Activated gamma-delta T cell treated with Interleukin-2 at 50 U/mL for 16 hours (primary cell): ENCODE measurements at places on chromosomes 2 and 18.
A peak's percentile ranks its signal among the peaks of the same experiment; 100 is the strongest.

GRCh38 chr2:239790313-239790712, 234.8 kb downstream of the NDUFA10 start:
- DNase-seq: no peak

DNA sequence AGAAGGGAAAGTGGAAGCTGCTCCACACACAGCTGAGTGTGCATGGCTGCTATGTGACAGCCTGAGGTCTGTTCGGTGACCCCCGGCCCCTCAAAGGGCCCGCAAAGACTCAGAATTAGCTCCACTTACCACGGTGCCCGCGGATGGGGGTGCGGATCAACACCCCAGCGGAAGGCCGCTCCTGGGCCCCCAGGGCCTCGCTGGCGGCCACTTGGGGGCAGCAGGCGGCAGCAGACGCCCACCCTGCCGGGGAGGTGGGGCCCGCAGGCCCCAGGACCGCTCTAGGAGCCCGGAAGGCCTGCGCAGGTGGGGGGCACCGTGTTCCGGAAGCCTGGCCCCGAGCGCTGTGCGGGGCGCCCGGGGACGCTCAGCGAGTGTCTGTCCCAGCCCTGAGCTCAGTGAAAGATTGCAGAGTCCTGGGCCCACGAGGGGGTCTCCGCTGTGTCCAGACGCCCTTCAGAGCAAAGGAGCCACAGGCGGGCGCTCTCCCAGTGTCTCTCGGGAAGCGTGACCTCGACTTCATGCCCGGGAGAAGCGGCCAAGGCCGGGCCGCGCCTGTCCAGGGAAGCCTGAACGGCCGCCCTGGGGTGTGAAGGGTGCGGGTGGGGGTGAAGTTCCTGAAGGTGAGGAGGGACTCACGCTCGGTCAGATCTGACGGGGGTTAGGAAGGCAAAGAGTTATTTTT, 118.7 kb downstream of the VAPA start:
- peak; percentile 53 for DNase-seq

DNA sequence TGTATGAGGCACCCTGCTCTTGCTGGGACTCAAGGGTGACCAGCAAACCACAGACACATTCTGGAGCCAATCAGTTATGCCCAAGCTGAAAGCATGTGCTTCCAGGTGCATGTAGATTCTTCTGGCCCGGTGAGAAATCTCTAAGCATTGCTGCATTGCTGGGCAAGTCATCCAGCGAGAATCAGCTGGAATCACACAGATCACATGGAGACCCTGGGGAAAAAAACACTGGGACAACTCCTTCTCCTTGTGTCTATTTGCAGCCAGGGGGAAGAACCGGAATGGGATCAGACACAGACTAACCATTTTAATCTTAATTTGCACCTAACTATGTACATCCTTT, 119.7 kb upstream of the KLF7 start:
- DNase-seq: no peak

DNA sequence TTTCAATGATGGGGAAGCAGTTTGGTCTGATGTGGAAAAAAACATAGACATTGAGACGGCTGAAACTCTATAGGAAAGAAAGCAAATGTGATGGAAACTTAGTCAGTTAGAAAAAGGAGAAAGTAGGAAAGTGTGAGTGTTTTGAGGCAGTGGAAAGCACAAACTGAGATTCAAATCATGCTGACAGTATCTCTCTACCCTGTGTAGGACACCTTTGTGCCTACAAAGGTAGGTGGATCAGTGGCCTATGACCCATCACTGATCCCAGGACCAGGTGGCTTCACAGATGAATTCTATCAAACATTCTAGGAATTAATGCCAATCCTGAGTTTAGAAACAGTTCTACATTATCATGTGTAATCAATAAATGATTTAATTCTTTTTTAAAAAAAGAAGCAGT, 57.1 kb downstream of the CD226 start:
- DNase-seq: no peak

- no peak for DNase-seq
Observed at GRCh38 chr2:227821043-227821942, 7.7 kb downstream of the CCL20 start.

GRCh38 chr2:204277226-204277625, 268.0 kb upstream of the PARD3B start:
- no peak for DNase-seq

- no peak for DNase-seq
Observed at GRCh38 chr18:9135081-9135911, 1.3 kb upstream of the ANKRD12 start.

- no peak for DNase-seq
Observed at GRCh38 chr18:57275111-57275510, 77.2 kb upstream of the ST8SIA3 start.

DNA sequence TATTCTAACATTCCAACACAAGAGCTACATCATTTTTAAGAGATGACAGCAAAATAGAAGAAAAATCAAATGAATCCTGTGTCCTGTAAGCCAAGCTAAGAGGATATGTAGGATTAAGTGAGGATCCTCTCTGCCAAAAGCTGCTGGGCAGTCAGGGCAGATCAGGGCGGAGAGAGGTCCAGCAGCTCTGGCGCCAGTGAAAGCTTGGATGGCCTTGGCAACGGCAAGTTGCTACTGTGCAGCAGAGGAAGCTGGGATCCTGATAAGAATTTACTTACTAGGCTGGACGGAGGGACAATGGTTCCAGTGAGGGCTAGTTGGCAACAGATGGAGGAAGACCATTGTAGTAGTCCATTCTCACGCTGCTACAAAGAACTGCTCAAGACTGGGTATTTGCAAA, 391.5 kb downstream of the XIRP2 start:
- no peak for DNase-seq

- no peak for DNase-seq
Observed at GRCh38 chr2:19868224-19868623, 33.6 kb downstream of the TTC32 start.

DNA sequence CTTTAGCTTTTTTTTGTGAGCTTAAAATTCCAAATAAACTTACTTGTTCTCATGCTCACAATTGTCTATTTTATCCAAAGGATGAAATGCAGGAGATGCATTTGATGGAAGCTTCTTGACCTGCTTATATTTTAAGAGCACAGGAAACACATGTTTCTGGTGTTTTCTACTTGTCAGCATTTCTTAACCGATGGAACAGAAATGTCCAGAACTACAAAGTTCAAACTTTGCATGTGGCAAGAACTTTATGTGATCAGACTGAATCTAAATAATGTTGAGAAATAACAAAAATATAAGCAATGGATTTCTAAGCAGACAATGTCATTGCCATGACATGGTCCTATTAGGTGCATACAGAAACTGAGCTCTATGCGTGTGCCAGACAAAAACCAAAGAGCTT, 9.9 kb upstream of the CTLA4 start:
- no peak for DNase-seq

- DNase-seq: no peak
Observed at GRCh38 chr2:222854773-222855700, 5.8 kb upstream of the ACSL3 start.

- no peak for DNase-seq
Observed at GRCh38 chr2:191696001-191696400, 18.1 kb downstream of the NABP1 start.

- DNase-seq: no peak
Observed at GRCh38 chr2:197360744-197361156, 50.2 kb upstream of the ANKRD44 start.

- no peak for DNase-seq
Observed at GRCh38 chr2:181588546-181588945, 68.4 kb downstream of the CERKL start.

GRCh38 chr2:151945186-151945585, 117.0 kb upstream of the ARL5A start:
- no peak for DNase-seq

- no peak for DNase-seq
Observed at GRCh38 chr18:63181706-63182309, 137.8 kb downstream of the BCL2 start.

DNA sequence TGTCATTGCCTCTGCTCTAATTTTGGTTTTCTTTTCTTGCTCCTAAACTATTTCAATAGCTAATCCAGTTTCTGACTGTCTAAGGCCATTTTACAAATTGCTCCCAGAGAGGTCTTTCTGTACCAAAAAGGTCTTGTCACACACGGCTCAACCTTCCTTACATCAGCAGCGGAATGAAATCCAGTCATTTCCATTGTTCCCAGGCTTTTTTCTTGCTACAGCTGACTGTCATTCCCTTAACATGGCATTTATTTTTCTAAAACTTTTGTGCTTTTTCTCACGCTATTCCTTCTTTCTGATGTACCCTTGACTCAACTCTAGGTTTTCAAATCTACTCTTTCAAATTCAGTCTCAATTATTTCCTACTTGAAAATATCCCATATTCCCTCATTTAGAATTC, 24.3 kb downstream of the FAM171B start:
- DNase-seq: no peak

DNA sequence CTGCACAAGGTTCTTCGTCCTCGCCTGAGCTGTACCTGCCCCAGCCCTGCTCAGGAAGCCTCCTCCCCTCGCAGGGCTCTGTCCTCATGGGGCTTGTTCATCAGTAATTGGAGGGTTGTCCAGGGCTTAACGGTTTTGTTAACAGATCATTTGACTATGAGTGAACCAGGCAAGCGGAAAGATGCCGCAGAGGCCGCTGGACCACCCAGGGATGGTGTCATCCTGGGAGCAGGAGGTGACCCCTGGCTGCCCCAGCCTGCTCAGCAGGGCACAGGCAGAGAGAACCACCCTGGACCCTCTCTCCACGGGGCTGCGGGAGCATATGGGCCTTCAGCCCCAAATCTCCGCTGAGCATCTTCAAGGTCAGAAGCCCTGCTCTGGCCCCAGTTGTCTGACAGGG, 264.3 kb downstream of the KLHL29 start:
- DNase-seq: no peak

GRCh38 chr2:20189299-20189931, 35.5 kb downstream of the SDC1 start:
- DNase-seq: no peak

- no peak for DNase-seq
Observed at GRCh38 chr2:41871080-41871479, 176.7 kb upstream of the PKDCC start.

DNA sequence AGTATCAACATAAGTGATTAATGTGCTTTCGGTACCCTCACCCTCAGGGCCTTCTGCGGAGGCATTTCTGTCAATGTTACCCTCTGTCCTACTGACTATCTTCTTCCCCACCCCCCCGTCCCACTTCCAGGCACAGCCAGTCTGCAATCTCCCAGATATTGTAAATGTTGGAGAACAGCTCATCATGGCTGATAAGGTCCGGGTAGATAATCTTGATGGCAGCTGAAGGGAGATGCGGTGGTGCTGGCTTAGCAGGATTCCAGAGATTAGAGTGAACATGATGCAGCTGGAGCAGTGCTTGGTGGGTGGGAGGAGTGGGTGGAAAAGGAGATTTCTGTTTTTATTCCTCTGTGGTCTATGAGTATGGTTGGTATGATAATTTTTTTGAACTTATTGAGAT, 15.5 kb downstream of the GTF2A1L start:
- no peak for DNase-seq

DNA sequence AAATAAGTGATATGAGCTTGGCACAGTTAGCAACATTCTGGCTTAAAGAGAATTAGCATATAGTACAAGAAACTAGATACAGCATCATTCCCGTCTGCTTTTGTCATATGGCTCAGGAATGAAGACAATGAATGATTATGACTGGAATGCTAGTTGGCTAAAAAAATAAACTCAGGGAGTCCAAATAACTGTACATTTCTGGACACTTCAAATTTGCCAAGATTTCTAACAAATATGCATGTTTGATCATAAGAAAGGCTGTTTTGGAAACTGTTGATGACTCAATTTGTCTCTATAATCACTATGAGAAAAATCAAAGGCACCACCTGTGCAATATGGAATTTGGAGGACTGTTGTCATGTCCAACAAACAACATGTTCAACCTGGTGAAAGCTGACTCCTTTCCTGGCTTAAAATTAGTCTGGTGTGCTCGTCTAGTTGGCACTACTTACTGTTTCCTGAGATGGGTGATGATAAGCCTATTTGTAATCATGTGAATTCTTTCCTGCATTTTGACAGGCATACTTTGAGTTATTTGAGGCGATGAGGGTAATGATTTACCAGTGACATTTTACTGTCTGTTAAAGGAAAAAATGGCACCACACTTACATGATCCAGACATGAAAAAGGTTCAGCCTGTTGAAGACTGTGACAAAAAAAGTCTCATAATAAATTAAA, 133.9 kb upstream of the CDH20 start:
- no peak for DNase-seq

DNA sequence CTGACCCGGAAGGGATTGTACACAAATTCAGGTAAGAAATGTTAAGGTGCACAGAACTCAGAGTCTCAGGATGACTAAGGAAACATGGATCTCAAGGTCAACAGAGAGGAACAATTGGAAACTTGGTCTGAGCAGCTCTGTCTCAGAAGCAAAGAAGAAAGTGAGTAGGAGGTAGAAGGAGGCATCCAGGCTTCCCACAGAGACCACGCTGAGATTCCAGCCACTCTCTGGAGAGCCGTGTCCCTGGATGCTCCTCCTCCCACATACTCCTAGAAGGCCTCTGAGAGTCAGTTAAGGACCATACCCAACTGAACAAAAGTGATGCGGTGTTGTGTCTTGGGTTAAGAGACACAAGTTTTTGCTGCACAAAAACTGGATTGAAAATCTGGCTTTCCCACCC, 8.6 kb upstream of the PLB1 start:
- DNase-seq: no peak

GRCh38 chr18:9126337-9126736, 10.2 kb upstream of the ANKRD12 start:
- no peak for DNase-seq

- peak; percentile 90 for DNase-seq
Observed at GRCh38 chr2:15577071-15577735, 14.5 kb upstream of the DDX1 start.

- no peak for DNase-seq
Observed at GRCh38 chr2:151576080-151576479, 158.2 kb downstream of the NEB start.

DNA sequence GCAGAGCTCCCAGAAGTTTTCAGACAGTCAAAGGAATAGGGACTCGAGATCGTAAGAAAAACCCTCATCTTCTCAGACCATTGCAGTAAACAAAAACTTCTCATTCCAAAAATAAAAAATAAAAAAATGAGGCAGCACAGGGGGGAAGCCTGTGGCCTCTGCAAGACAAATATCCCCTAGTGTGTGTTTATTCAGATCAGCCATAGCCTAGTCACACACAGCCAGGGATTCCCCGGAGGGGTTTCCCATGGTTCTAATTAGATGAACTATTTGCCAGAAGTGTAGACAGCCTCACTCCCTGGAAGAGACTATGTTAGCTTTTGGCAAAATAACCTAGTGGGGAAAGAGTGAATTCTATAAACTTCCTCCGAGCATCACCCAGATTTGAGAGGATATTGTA, 122.9 kb upstream of the KLF7 start:
- no peak for DNase-seq

GRCh38 chr2:175640655-175641054, 361.4 kb downstream of the LNPK start:
- no peak for DNase-seq
